Melanocyte of skin (primary cell): ENCODE measurements at places on chromosomes 11 and 22. TPM values are rescaled to one million over a fixed set of nuclear protein-coding genes. Genes with fewer than 3 reads are reported as not detected.

Gene AHNAK
- 261 and 893 TPM in 2 replicates for total RNA-seq

Gene FOLH1
- total RNA-seq: 1.1 and 1.4 TPM in 2 replicates

Gene CFAP300
- 0.15 and 0.67 TPM in 2 replicates for total RNA-seq

Gene CCDC15
- 3.3 and 3.7 TPM in 2 replicates for total RNA-seq

Gene MYBPC3
- total RNA-seq: not detected in 2 replicates

Gene KRTAP5-10
- not detected in 2 replicates for total RNA-seq

Gene OR51B2
- 0.34 TPM in 1 of 2 replicates, not detected in the other for total RNA-seq

Gene NRIP3
- total RNA-seq: 6.2 and 13.7 TPM in 2 replicates

Gene KCNQ1OT1
- total RNA-seq: 0.69 and 5.1 TPM in 2 replicates

Gene SYNGR1
- 57.8 and 67.6 TPM in 2 replicates for total RNA-seq

Gene ASPHD2
- 1.7 and 2.3 TPM in 2 replicates for total RNA-seq

Gene TYR
- total RNA-seq: 1,332 and 2,504 TPM in 2 replicates

Gene MFNG
- total RNA-seq: not detected in 2 replicates

Gene ARHGAP32
- total RNA-seq: 20.0 and 21.0 TPM in 2 replicates

Gene BACE1
- total RNA-seq: 17.3 and 19.3 TPM in 2 replicates

Gene PTPRCAP
- total RNA-seq: 0.36 and 1.0 TPM in 2 replicates

Gene MOV10L1
- total RNA-seq: 0.34 and 0.36 TPM in 2 replicates

Gene CSNK1E
- 197 and 287 TPM in 2 replicates for total RNA-seq

Gene CCDC73
- not detected in 2 replicates for total RNA-seq

Gene TEX12
- 0.34 TPM in 1 of 2 replicates, not detected in the other for total RNA-seq

Gene TMEM86A
- 3.3 and 3.8 TPM in 2 replicates for total RNA-seq

Gene SLC5A4
- total RNA-seq: 1.4 and 1.8 TPM in 2 replicates

Gene TRPM5
- total RNA-seq: not detected in 2 replicates

Gene SCGB1A1
- total RNA-seq: not detected in 2 replicates
